ENCODE measurements at places on chromosomes 4 and X. TPM values are rescaled to one million over a fixed set of nuclear protein-coding genes. Genes with fewer than 3 reads are reported as not detected.
A peak's percentile ranks its signal among the peaks of the same experiment; 100 is the strongest.

DNA sequence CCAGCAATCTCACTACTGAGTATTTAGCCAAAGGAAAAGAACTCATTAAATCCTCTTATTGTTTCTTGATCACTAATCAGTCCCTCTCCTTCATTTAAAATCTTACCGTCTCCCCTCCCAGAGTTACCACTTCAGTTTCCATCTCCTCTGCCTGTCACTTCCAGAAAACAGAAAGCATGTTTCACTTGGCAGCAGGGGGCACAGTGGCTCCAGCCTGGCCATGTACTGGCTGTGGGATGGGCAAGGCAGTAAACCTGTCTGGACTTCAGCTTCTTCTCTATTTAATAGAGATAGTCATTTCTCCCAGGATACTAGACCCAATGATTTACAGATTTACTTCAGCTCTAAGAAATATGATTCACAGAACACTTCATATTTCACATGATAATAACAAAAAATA lies 63.2 kb downstream of the CD40LG start:
- peak; percentile 9 for DNase-seq

GRCh38 chrX:29090811-29091210 lies 503.6 kb downstream of the IL1RAPL1 start:
- peak; percentile 6 for DNase-seq

- DNase-seq = no peak
These were observed 177.4 kb downstream of the PALLD start for GRCh38 chr4:168674077-168674747.

L1CAM gene
- 13.3 TPM for polyA plus RNA-seq

NDUFC1 gene
- polyA plus RNA-seq = 111 TPM

ARHGAP36 gene
- not detected for polyA plus RNA-seq

GAGE12F gene
- not detected for polyA plus RNA-seq

FDCSP gene
- polyA plus RNA-seq = not detected
